ENCODE measurements at places on chromosomes 7 and 10.

DNA sequence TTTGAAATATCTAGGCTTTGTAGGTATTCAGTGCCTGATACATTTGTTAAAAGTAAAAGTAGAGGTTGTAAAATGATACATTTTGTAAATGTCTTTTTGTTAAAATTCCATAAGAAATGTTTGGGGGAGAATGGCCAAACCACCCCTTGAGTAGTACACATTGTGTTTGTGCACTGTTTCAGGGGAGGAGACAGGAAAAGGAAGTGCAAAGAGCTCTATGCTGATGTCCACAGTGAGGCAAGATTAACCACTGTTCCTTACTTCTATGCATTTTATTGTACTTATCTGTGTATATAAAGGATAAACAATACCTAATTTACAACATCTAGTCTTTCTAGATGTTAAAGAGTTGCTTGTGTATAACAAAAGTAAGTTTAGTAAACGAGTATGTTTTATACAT lies 7.4 kb upstream of the CYCS start:
- no peak for DNase-seq

DNA sequence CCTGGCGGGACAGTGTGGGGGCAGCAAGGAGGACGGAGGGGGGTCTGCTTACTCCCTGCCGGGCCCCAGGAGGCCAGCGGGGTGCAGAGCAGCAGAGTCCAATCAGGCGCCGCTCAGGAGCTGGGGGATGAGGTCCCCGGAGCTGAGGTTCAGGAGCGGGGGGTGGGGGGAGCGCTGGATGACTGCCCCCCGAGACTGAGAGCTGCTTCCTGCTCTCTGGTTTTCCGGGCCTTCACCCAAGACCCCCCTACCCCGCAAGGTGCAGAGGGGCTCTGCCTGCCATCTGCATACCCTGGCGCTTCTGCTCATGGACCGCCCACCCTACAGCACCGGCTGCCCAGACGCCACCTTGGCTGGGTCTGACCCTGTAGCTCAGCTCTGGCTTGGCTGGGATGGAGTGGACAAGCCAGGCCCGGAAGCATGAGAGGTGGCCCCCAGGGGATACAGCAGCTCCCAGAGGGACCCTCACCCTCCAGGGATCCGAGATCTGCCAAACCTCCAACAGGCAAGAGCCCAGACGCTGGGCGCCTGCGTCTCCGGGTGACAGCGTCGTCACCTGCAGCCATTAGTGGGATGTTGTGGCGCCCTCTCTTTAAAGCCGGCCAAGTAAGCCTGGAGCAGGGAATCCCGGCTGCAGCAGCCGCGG lies 930 bp downstream of the KNDC1 start:
- no peak for DNase-seq

DNA sequence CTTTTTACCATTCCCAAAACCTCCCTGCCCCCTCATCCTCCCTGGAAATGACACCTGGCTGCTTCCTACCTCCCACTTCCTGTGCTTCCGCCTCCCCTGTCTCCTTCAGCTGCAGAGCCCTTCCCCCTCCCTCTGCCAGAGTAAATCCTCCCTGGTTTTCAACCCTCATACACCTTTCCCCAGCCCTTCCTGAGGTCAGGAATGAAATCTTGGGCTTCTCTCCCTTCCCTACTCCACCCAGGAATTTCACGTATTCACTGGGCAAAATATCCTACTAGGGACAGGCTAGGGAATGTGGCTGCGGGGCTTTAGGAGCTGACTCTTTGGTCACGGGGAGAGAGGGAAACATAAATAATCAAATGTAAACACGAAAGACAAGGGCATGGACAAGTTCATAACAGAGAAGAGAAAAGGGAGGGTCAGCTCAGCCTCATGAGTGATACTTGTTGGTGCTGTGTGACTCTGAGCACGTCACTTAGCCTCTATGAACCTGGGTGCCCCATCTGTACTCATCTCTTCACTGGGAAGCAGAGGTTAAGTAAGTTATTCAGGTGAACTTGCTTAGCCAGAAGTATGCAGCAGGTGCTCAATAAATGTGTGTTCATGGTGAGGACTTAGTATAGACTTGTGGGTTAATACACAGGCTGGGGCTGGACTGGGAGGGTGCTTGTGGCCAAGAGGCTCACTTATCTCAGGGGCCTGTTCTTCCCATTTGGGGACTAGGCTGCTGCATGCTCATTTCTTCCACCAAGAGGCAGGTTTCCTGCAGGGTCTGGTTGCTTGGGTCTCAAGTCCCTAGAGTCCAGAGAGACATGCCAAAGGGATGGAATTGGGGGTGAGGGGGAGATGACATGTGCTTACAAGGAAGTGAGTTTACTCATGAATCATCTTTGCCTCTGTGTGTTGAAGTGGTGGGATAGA lies 10.0 kb upstream of the DUSP5 start:
- DNase-seq: no peak

DNA sequence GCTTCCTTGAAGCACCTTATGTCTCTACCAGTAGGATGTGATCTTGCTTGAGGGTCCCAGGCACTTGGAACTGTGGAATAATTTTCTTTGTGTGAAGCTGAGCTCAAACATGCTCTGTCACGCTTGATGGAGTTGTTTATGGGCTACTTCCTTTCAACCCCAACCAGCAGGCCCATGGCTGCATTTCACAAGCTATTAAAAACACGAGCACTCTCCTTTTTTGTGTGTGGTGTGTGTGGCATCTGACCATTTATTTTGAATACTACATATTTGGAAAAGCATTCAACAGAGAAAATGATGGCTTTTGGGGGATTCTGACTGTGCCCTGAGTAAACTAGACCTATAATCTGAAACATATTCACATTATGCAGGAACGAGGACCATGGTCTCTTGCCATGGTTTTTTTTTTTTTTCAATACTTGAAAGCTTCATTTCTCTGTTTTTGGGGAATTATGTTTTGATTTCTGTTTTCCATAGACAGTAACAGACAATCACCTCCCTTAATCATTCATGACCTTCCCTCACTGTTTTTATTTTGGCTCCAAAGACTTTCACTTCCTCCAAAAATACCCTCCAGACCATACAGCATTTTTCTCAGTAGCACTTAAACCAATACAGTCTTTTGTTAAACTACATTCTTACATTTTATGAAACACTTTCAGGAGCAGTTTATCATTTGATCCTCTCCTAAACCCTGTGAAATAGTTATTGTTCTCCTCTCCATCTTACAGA lies 233.6 kb upstream of the BMPER start:
- DNase-seq: no peak

DNA sequence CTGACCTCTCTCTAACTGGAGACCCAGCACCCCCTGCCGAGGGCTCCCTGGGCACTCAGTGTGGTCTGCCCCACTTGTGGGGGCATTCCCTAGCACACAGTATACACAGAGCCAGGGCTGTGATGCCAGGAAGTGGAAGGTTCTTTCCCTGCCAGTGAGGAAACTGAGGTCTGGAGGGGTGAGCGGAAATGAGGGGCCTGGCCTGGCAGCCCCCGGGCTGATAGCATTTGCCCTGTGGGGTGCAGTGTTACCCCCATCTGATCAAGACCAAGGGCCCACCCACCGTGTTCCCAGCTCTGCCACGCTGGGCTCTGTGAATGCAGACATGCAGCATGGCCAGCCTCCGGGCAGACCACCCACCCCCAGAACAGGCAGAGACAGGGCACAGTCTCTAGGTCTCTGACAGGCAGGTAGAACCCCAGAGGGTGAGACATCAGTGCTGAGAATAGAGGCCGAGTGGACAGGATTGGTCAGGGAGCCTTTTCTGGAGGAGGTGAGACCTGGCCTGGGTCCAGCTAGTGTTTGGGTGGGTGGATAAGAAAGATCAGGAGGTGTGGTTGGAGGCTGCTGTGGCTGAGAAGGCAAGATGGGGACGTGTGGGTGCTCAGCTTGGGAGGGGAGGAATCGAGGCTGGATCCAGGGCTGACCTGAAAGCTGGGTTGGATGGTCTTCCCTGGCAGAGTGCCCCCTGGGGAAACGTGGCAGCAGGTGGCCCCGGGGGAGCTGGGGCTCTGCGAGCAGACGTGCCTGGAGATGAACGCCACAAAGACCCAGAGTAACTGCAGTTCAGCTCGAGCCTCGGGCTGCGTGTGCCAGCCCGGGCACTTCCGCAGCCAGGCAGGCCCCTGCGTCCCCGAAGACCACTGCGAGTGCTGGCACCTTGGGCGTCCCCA lies 10.8 kb upstream of the ZNF862 start:
- peak; percentile 73 for DNase-seq
